ENCODE measurements at places on chromosomes 16 and 17.

GRCh38 chr17:4433515-4434031 lies at the start of gene SPNS3:
SPNS3 (plus strand) TSS chr17:4433940; CDS start chr17:4433968, 28 bp downstream.
- no peak for DNase-seq

- DNase-seq: no peak
These were observed 5.0 kb upstream of the SDR42E1 start for GRCh38 chr16:82016263-82016662.

DNA sequence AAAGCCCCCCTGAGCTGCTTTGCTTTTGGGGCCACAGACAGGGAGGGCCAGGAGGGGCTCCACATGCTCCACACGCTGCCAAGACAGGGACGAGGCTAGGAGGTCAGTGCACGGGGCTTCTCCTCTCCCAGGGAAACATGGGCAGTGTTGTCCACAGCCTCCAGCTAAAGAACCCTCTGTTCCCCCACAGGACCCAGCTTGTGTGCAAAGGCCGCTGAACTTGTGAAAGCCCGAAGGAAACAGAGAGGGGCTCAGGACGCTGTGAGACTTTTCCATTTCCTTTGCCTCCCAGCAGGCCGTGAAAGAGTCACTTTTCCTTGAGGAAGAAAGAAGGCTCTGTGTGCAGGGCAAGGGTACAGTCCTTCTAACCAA lies 9.7 kb downstream of the CDRT4 start:
- no peak for DNase-seq

- no peak for DNase-seq
These were observed 47.5 kb downstream of the ADCY7 start for GRCh38 chr16:50313596-50314478.

DNA sequence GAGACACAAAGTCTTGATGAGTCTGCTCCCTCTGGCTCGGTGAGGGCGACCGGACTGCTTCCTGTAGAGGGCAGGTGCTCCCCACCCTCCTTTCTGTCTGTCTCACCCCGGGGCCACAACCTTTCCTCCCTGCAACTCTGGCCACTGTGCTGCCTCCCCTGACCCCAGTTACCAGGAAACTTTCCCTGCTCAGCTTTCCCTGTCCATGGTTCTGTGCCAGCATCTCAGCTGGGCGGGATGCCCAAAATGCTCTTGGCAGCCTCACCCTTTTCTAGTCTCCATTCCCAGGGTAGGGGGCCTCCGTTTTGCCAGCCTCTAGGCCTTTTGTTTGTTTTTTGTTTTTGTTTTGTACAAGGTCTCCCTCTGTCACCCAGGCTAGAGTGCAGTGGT lies 1.4 kb downstream of the PLD2 start:
- DNase-seq: no peak

DNA sequence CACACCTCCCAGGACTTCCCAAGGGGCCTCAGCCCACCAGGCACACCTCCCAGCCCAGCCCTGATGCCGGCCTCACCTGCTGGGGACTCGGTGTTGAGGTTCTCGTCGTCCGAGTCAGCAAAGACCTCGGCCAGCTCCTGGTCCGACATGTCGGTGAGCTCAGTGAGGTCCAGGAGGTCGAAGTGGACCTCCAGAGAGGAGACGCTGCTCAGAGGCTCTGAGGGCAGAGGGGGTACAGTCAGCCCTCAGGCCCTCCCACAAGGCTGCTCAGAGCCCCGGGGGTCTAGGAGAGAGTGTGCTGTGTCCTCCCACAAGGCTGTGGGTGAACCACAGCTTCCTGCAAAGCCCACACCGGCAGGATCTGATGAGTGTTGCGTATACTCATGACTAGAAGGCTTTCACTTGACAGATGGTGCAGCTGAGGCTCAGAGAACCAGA lies 10.5 kb downstream of the DBNDD1 start:
- DNase-seq: no peak

DNA sequence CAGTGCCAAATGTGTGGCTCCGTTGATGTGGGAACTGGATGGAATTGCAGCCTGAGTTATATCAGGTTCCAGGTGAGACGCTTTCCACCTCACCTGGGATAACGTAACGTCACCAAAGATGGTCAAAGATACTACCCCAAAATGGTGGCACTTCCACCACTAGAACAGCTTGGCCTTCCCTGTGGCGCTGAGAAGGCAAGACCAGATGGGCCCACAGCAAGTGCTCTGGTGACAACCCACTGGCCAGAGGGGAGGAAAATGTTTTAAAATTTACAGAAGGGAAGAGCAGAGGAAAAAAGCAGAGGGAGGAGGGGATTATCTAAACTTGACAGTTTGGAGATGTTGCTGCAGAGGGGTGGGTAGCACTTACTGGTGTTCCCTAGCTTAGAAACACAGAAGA lies 7.5 kb upstream of the ITGA2B start:
- no peak for DNase-seq

GRCh38 chr16:59993101-59993500 lies 1259.0 kb upstream of the GOT2 start:
- DNase-seq: no peak

DNA sequence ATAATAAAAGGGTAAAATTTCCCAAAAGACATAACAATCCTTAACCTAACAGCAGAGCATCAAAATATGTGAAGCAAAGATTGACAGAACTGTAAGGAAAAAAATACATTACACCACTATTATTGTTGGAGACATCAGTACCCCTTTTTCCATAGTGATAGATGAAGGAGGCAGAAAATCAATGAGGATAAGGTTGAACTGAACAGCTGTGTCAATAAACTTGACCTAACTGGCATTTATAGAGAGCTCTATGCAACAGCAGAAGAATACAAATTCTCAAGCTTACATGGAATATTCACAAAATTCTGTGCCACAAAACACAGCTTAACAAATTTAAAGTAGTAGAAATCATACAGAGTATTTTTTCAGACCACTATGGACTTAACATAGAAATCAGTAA lies 195.0 kb upstream of the ELAC2 start:
- DNase-seq: no peak

- no peak for DNase-seq
These were observed at the start of gene ITGAE for GRCh38 chr17:3800362-3801271. ITGAE (minus strand) TSS chr17:3801188; CDS start chr17:3801144, 44 bp downstream.

DNA sequence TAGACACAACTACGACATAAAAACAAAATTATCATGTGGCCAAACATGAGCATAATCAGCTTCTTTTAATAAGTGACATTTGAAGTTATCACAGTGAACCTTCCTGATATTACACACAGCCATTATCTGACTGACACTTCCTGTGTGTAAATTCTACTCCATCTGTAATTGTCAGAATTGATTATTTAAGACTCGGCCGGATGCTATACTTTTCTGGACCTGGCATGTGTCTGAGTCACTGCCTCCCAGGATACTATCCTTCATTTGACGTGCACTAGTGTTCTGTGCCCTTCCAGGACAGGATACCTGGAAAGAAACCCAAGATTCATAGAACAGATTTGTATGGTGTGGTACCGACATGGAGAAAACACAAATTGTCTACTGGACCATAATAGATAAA lies 242.0 kb downstream of the HS3ST3A1 start:
- DNase-seq: no peak

GRCh38 chr16:57648125-57648524 lies 19.7 kb downstream of the ADGRG1 start:
- DNase-seq: no peak

GRCh38 chr16:3881499-3881990 lies 1.0 kb upstream of the CREBBP start:
- no peak for DNase-seq

- no peak for DNase-seq
These were observed 639.3 kb downstream of the TOX3 start for GRCh38 chr16:51907680-51908079.

DNA sequence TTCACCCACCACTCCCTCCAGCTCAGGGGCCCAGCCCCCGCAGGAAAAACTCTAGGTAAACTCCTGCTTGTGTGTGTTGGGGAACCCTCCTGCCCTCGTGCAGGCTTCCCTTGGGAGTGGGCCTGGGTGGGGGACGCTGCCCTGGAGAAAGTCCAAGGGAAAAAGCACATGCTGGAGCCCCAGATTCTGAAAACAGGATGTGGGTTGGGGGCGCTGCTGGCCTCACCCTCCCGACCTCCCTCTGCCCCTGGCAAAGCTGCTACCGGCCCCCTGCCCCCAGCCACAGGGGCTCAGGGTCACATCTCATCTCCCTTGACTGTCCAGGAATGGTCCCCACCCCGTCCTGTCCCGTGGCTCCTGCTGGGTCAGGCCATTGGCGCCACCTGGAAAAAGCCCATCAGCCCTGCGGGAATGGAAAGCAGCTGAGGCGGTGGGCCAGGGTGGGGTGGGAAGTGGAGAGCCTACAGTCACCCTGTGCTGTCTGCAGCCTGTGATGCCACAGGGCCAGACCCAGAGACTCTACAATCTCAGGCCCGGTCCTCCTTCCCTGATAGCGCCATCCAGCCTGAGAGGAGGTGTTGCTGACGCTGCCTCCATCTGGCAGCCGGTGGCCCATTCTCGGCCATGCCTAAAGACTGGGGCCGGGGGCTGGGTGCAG lies 2.5 kb upstream of the GJD3 start:
- DNase-seq: no peak

GRCh38 chr17:82077617-82078358 lies 12.2 kb upstream of the DUS1L start:
- DNase-seq: no peak

- no peak for DNase-seq
These were observed 25.1 kb downstream of the CD300LG start for GRCh38 chr17:43871946-43872690.

DNA sequence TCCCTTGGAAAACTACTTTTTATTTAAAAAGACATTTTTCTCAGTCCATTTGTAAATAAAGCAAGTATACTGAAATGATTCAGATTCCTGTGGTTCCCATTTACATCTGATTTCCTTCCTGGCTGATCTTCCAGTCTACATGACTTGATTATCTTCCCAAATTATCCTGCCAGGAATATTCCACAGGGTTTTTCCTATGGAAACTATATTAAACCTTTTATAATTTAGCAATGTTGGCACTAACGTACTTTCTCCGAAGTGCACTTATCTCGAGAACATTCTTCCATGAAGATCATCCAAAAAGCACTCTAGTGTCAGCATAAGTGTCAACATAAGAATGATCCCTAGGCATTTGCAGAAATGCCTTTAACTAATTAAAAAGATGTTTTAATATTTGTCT lies 347.7 kb upstream of the KIF2B start:
- DNase-seq: no peak

DNA sequence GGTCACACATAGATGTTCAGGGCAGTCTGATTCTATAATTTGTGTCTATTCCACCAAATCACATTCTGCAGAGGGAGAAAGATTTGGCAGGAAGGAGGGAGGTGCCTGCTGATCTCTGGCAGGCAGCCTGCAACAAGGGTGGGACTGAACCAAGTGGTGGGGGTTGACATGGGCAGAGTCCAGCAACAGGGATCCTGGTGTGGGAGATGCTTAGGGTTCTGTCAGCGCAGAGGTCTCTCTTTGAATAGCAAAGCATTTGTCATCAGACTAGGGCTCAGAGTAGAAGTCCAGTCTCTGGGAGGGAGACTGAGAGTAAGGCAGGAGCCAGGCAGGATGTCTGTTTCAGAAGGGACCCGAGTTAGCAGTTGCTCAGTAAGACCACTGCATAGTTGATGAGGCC lies 94.6 kb downstream of the UTP18 start:
- no peak for DNase-seq

GRCh38 chr16:47565454-47565853 lies 104.3 kb downstream of the PHKB start:
- no peak for DNase-seq

DNA sequence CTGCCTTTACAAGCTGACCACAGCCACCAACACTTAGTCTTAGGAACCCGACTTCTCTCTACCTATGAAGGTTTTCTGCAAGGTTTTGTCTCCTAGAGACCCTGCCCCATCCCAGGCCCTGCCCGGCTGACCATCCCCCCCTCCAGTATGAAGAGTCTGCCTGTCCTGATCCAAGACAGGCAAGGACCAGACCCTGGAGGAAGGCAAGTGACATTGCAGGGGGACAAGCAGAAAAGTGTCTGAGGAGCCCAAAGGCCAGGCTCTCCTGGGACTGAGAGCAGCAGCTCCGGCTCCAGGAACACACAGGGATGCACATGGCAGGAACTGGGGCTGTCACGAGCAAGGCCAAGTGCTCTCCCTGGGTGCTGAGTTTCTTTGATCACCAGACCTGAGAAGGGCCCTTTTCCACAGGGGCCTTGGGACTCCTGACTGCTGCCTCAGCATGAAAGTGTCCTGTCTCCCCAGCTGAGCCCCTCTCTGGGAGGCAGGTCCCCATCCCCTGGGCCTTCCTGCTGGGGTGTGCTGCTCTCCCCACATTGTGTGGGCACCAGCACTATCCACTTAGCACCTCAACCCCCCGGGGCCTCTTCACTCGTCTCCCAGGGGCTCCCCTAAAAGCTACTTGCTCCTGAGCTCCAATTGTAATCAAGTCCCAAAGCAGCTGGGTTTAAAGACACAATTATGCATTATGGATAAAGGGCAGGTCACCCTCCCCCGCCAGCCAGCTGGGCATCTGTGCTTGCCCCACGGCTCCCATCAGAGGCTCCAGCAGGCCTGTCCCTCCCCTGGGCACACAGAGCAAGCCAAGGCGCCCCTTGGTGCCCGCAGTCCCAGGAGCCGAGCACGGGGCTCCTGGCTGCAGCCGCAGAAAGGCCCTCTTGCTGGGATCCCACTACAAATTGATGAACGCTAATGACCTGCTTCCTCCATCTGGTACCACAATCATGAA lies 11.6 kb upstream of the CACNG4 start:
- DNase-seq: no peak

DNA sequence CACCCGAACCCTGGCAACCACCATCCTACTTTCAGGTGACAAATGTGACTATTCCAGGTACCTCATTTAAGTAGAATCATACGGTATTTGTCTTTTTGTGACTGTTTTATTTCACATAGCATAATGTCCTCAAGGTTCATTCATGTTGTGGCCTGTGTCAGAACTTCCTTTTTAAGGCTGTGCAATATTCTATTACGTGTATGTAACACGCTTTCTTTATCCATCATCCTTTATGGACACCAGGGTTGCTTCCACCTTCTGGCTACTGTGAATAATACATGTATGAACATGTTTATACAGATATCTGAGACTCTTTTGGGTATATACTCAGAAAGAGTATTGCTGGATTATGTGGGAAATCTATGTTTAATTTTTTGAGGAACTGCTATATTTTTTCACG lies 28.7 kb upstream of the RSL1D1 start:
- no peak for DNase-seq

DNA sequence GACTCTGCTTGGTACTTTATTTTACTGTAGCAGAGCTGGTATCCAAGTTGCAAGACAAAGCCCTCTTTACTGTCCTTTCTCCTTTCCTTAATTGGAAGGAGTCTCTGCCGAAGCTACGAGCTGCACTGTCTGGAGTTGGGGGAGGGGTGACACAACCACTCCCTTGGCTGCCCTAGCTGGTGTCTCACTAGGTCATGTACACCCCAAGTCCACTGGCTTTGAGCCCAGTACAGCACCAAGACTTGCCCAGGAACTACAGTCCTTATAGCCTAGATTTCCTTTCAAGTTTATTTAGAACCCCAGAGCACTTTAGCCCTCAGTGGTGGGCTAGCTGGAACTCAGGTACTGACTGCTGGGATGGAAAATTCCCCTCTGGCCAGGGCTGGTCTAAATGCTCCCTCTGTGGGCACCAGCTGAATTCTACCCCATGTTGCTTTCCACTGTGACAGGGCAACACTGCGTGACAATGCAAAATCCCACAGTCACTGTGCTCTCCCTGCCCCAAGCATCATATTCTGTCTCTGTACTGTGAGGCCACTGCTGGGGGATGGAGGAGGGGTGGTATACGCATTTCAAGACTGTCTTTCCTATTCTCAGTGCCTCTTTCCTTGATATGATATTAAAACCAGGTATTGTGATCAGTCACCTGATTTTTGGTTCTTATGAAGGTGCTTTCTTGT lies 18.4 kb downstream of the EFCAB5 start:
- DNase-seq: no peak
